Fibroblast of lung (primary cell): ENCODE measurements at places on chromosomes 3 and 15. TPM values are rescaled to one million over a fixed set of nuclear protein-coding genes. Genes with fewer than 3 reads are reported as not detected.

- no peak for DNase-seq
Observed at GRCh38 chr3:119194237-119195150, 21.1 kb downstream of the UPK1B start.

DNA sequence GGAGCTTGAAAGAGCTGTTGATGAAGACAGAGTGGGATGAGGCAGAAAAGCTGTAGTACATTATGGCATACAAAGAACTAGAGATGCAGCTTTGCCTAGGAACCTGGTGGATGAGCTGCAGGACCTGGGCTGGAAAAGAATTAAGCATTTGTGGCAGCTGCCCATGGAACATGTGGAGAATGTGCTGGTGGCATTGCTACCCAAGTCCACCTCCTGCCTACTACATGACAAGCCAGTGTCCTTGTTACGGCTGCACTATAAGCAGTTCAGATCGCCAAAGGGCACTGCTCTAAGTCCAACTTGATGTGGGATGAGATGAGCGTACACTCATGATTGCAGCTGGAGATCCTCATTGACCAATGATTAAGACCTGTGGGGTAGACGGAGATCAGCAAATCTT is 81.1 kb upstream of the ADPGK start:
- DNase-seq, result no peak

The RASGRP1 gene
- total RNA-seq, result not detected in 2 replicates

DNA sequence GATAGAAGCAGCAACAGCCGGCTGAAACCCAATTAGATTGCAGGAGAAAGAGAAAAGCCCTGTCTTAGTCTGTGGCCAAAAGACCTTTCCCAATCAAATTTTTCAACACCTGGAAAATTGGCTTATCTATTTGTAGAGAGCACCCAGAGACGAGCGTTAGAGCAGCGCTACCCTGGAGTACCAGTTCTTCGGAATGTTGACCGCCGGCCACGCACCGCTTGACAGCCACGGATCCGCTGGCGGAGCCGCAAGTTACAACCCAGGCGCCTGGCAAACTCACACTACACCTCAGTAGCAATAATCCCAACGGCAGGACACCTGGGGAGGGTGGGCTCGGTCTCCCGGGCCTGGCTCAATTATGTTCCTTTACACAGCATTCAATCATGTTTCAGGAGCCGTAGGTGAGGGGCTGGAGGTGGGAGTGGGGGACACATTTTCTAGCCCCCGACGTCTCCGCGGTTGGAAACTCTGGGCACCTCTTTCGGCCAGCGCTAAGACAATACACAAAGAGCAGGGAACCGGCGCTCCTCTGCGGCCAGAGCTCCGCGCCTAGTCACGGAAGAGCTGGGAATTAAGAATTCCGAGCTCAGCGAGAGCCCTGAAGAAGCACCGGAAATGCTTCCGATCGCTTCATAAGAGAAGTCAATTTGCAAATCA is 1.2 kb downstream of the MB21D2 start:
- peak; percentile 50 for DNase-seq

DNA sequence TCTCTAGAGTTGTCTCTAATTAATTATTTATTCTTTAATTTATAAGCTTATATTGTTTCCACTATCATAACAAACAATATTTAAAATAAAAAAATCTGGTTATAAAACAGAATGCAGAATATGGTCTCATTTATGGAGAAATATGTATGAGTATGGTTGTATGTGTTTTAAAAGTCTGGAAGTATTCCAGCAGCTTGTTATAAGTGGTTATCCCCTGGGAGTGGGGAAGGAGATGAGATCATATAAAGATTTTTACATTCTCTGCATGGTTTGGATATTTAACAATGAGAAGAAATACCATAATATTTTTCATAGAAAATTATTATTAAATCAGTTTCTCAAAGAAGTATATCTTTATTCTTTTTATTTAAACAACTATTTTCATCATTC is 135.4 kb upstream of the MB21D2 start:
- DNase-seq, result no peak

The MEGF11 gene
- under 0.01 TPM in 1 of 2 replicates, not detected in the other for total RNA-seq

DNA sequence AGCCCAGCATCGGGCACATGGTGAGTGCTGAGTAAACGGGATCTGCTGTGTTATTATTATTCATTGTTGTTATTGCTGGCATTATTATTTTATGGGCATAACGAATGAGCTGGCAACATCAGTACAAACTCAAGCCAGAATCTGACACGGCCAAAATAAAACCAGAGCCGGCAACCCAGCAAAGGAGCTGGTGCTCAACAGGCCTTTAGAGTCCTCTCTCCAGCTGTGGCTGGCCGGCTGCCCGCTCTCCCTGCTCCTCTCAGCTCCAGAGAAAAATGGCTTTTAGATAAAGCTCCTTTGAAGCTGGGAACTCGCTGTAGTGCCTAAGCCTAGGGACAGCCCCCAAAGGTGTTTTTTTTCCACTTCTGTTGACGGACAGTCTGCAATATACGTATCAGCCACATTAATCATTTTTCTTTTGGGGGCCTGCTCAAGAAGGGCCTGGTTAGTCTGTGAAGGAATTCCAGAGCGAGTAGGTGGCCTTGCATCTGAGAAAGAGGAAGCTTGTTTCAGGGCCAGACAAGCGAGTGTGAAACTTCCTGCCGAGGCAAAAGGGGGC is 193.9 kb upstream of the UBE2E1 start:
- DNase-seq, result peak; percentile 70

DNA sequence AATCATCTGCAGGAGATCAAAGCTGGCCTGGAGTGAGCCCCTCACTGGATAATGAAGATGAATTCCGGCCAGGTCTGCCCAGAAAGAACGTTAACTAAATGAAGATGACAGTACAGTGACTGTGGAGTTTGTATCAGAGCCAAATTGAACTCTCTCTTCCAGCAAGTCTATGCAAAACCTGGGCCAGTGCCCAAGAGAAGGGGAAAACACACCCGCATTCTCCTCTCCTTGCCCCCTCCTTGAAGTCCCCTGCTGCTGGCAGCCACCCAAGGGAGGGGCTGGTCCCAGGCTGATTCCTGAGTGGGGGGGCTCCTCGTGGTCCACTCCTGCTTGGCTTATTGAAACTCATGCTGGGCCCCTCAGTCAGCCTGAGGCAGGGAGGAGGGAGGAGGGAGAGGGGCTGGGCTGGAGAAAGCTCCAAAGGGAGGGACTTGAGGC is 155.7 kb downstream of the RAB11A start:
- DNase-seq, result peak; percentile 39

The LSM3 gene
- 5.1 and 5.9 TPM in 2 replicates for total RNA-seq

- DNase-seq, result no peak
Observed at GRCh38 chr15:70504988-70505387, 258.4 kb downstream of the UACA start.

DNA sequence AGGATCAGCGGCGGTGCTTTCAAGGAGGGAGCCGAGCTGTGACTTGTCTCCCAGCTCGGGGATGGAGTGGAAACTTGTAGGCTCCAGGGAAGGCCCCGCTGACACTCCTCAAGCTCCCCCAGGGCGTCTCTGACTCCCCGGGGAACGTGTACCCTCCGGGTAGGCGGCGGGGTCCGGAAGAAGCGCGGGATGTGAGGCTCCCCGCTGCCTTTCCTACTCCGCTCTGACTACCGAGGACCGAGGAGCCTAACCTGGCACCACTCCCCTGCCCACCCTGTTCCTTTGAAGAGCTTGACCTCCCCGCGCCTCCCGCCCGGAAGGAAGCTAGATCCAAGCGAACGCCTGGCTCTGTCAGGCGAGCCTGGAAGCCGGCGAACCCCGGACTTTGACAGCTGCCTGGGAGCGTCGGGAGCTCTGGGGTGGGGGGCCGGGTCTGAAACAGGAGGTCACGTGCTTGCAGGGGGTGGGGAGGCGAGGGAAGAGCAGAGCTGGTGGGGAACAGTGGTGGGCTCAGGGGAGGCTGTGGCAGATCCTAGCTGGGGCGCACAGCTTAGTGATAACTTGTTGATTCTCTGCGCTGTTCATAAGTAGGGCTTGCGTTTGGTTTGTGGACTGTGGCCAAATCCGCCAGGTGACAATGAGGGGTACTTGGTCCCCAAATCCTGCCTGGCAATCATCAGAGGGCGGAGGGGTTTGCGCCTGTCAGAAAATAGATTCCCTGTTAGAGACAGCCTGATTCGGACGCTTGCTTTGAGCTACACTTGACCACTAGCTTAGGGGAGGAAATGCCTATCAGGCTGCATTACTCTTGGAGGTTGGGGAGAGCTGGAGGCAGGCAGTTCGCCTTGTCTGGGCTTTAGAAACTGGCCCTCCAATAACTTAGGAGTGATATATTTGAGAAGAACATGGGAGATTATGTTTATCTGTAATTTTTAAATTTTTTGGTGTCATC is 1.2 kb downstream of the CLSTN2 start:
- DNase-seq, result peak; percentile 30

DNA sequence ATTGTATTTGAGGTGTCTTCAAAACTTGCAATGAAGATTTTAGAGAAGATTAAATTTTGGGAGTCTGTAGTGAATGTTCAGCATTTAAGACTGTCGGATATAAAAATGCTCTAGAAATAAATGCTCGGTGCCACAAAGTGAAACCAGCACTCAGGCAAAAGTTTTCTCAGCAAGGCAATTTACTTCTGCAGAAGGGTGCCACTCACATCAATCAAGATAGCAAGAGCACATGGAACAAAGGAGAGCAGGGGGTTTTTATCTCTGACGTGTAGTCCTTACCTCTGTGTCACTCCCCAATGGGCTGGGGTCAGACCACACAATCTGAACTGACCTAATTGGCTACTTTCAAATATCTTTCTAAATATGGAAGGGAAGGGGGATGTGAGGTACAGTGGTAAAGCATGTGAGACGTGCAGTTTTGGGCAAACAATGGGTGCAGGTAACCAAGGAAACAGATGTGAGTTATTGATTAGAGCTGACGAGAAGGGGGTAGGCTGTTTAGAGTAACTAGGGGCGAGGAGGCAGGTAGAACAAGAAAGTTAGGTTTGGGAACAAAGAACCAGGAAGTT is 23.4 kb upstream of the FXR1 start:
- no peak for DNase-seq

The CLEC3B gene
- 20.0 and 56.3 TPM in 2 replicates for total RNA-seq

DNA sequence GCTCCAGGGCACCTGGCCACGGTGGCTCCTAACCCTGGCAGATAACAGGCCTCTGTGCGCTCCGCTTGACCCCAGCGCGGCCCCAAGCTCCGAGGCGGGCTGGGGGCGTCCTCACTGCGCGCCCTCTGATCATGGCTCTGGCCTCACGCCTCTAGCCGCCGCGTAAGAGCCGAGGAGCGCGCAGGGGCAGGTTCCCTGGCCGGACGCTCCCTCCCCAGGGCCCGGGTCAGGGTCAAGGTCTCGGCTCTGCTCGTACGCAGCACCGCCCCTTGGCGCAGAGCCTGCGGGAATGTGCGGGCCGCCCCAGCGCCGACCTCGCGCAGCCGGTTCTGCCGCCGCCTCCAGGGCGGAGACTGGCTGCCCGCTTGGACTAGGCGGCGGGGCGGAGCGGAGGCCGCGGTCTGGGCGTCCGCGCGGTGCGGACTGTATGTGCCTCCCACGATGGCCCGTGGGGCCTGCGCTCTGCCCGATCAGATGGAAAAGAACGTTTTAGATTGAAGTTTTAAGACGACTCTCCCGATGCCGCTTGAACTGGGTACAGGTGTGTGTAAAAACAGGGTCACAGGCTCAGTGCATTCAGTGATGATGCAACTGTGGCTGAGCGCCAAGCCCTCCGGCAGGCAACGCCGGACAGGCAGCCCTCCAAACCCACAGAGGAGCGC is 40.8 kb downstream of the CHST14 start:
- DNase-seq, result peak; percentile 33
